MV-4-11 (cell line): ENCODE measurements at places on chromosomes 7 and 10.
A peak's percentile ranks its signal among the peaks of the same experiment; 100 is the strongest.

DNA sequence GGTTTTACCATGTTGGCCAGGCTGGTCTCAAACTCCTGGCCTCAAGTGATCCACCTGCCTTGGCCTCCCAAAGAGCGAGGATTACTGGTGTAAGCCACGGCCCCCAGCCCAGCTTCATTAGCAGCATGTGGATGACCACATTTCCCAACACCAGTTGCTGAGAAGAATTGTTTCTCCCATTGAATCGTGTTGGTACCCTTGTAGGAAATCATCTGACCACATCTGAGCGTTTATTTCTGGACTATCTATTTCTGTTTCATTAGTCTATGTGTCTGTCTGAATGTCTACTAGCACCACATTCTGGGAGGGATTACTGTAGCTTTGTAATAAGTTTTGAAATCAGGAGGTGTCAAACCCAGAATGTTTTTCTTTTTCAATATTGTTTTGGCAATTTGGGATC is 89.6 kb downstream of the LCOR start:
- peak; percentile 45 for DNase-seq

DNA sequence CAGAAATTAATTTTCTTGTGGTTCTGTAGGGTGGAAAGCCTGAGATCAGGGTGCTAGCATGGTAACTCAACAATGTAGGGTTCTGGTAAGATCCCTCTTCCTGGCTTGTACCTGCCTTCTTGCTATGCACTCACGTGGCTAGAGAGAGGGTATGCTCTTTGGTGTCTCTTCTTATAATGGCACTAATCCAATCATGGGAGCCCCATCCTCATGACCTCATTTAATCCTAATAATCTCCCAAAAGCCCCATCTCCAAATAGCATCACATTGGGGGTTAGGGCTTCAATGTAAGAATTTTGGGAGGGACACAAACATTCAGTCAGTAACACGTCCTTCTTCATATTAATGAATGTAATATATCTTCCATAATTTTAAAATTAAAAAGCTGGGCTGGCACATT is 39.6 kb upstream of the FAM133B start:
- no peak for DNase-seq

GRCh38 chr7:47303014-47303694 is 278.8 kb downstream of the TNS3 start:
- DNase-seq, result no peak

DNA sequence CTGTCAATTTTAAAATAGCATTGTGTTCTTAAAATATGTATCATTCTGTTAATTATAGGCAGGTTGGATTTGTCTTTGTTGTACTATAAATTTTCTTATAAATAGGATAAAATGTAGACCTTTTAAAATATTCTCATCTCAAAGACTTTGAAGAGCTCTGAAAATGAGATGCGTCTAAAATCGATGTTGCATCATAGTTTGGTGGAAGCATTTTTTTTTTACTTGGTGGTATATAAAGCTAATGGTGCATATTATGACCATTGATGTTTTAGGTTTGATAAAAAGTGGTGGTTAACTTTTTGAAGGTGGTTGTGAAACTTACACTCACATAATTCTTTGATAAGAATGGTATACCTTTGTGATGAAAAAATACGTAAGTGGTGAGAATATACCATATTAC is 69.1 kb downstream of the ZNRF2 start:
- DNase-seq, result no peak

DNA sequence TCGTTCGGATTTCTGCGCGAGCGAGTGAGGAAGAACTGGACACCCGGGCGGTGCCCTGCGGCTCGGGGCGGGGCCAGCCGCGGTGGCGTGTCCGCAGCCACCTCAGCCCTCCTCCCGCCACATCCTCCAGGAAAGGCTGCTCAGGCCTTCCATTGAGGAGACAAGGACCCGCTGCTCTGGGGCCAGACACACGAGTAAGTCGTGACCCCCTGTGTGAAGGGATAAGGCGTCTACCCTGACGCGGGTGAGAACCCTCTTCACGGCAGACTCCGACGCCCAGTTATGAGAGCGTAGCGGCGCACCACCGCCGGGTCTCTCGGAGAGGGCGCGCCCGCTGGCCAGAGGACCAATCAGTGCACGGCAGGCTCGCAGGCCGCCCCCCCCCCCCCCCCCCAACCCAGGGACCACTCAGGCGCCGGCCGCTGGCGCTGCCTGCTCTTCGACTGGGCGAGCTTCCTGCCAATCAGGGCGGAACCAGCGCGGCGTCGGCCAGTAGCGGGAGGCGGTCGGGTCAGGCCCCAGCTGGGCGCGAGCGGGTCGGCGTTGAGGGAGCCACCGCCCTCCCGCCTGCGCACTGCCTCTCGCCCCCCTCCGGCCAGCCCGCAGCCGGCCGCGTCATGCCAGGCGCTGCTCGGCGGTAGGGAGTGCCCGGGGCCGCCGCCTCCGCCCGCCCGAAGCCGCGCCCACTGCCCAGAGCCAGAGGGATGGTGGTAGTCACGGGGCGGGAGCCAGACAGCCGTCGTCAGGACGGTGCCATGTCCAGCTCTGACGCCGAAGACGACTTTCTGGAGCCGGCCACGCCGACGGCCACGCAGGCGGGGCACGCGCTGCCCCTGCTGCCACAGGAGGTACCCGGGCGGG is at the start of gene KCTD7:
Gene KCTD7, plus strand, starts transcription at position 521 of the 861 bp plus-strand sequence. Its CDS starts 184 bp downstream, at position 705.
- DNase-seq, result peak; percentile 92
